Left renal pelvis (tissue), 4 donors: ENCODE measurements at places on chromosomes 3 and 15.

- DNase-seq, result no peak
Observed at GRCh38 chr3:186691676-186692075, 25.5 kb upstream of the KNG1 start.

DNA sequence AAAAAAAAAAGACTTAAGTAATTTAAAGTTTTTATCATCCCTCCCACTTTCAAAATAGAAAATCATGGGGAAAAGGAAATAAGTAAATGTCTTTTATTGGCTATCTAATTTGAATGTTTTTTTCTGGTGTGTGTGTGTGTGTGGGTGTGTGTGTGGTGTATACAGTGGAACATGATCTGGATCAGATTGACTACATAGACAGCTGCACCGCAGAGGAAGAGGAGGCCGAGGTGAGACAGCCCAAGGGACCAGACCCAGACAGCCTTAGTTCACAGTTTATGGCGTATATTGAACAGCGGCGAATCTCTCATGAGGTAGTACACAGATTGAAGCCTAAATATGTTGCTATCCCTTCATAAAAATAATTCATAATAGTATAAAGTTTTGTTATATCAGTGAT lies 44.5 kb downstream of the LRCH3 start:
- DNase-seq, result no peak

DNA sequence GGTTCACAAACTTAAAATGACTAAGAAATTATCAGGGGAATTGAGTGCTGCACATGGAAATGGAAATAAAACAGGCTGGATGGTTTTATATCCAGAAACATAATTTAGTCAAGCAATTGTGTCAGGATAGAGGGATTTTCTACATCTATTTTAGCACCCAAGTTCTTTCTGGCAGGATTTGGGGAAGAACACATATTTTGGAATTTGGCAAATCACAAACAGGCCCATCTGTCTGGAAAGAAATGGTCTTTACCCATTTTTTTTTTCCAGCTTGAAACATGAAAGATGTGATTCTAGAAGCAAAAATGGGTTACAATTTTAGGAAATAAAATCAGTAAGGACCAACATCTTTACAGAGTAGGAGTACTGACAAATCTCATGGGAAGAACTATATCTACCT lies 14.4 kb upstream of the UNC13C start:
- no peak for DNase-seq

DNA sequence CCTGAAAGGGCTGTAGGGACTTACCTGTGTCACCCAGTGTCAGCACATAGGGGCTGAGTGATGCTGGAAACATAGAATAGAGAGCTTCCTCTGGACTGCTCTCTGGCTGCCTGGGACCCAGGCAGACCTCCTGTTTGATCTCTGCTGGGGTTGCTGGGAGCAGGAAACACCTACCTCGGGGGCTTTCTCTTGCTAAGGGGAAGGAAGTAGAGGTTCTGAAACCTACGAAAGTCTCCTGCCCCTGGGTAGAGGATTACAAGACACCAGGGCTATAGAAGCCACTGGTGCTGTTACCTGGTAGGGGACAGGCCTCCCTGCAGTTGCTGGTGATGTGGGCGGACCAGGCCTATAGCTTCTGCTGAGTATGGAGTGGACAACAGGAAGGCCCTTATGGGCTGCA lies 81.7 kb downstream of the DHX30 start:
- DNase-seq, result no peak

GRCh38 chr15:98668566-98669308 lies 20.4 kb downstream of the IGF1R start:
- no peak for DNase-seq

DNA sequence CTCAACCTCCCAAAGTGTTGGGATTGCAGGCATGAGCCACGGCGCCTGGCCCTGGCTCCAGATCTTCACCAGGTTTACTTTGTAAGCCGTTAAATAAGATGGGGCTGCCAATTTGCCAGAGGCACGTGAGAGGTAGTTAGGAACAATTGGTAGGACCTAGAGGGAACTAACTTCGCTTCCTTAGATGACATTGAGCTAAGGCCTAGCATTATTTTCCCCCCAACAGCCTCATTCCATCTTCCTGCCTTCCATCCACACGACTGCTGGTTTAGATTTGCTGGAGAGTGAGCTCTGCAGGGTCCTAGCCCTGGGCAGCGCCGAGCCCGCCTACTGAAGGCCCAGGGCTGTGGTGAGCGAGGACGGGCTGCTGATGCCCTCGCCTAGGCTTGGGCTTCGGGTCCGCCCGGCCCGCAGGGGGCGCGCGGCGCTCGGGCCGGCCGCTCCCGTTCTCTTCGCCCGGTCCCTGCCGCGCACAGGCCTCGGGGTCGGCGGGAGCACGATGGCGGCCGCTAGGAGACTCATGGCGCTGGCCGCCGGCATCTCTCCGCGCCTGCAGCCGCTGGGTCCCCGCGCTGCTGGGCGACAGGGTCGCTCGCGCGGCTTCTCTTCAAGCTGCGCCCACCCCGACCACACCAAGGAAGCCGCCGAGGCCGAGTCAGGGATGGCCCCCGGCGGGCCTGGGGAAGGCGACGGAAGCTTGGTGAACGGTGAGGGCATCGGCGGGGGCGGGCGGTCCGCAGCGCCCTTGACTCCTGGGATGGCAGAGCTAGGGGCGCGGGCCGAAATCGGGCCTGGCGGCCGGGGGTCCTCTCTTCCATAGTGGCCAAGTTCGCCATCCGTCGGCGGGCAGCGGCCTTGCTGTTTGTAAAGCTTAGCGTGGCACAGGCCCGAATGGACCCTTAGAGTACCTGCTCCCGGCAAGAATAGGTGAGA lies 21.9 kb downstream of the DHX30 start:
- DNase-seq, result peak; percentile 53

GRCh38 chr3:62007036-62007435 lies 366.3 kb downstream of the FEZF2 start:
- DNase-seq, result no peak

DNA sequence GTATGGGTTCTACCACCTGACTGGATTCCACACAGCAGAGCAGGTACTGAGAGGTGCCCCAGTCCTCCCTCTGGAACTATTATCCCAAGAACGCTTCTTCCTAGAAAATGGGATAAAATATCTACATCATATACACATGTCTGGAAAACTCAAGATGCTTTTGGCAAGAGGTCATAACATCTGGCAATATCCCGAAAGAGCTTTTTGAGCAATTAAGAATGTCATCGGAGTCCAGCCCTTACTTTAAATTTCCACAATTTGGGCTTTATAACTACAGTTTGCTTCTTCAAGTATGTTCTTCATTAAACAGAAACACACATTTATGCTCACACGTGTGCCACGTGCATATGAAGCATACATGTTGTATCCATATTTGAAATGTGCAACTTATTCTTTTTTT lies 365.9 kb upstream of the THBS1 start:
- no peak for DNase-seq
